ENCODE measurements at places on chromosomes 7 and 10.

GRCh38 chr7:1659696-1660095 lies 10.4 kb upstream of the ELFN1 start:
- DNase-seq: no peak

- no peak for DNase-seq
Measured at GRCh38 chr10:132427939-132428367, 31.0 kb downstream of the PWWP2B start.

- no peak for DNase-seq
Measured at GRCh38 chr10:51926337-51926736, 226.9 kb upstream of the CSTF2T start.

GRCh38 chr7:81260152-81260551 lies 341.3 kb upstream of the SEMA3C start:
- no peak for DNase-seq

DNA sequence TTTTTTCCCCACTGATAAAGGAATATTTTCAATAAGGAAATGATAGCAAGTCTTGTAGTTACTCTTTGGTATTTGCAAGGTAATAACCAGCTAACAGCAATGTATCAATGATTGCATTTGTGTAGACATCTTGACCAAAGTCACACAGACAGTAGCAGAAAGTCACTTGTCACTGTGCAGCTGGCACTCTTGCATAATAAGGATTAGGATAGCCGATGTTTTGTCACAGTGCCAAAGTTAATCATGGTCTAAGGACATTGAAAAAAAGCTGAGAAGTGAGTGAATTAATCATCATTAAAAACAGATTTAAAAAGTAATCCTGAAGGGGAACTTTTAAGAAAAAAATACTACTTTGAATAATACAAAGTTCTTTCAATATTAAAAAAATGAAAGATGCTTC lies 834.3 kb upstream of the C7orf33 start:
- DNase-seq: no peak

DNA sequence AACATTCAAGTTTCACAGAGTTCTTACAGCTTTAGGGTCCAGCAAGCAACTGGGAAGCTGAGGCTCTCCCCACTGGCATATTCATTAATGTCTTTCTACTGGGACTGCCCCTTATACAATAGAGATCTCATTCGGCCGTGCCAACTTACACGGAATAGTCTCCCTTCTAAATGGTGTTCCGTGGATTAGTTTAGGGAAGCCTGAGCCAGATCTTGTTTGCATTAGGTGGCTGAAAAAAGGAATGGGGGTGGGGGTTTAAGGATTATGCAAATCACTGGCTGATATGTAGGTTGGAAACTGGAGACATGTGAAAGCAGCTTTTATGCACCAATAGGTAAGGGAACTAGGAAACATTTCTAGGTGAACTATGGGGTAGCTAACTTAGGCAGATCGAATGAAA lies 218.3 kb downstream of the TRIL start:
- DNase-seq: no peak

DNA sequence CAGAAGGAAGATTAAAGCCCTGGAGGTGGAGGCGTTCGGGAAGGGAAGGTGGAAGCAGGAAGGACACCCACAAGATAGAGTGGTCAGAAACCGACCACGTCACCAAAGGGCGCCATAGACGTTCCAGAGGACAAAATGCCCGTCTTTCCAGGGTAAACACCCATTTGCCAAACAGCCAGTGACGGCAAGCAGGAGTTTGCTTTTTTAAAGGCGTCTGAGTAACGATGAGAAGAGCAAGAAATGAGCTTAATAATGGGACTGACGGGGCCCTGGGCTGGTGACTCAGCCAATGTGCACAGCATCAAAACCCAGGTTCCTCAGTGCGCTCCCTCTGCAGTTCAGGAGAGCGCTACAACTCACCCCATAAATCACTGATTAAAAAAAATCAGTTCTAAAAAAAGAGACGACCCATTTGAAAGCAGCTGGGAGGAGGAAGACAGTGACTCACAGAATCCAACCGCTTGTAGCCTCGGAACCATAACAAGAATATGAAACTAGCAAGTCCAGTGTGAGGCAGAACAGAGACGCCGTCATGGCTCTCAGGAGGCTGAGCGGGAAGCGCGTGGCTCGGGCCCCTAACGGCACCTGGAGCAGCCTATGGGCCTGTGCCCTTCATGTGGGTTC lies 5.9 kb downstream of the DIP2C start:
- DNase-seq: peak; percentile 88

GRCh38 chr7:150332852-150333635 lies 8.4 kb downstream of the RARRES2 start:
- no peak for DNase-seq

GRCh38 chr10:50941629-50942028 lies 56.2 kb upstream of the A1CF start:
- DNase-seq: no peak

DNA sequence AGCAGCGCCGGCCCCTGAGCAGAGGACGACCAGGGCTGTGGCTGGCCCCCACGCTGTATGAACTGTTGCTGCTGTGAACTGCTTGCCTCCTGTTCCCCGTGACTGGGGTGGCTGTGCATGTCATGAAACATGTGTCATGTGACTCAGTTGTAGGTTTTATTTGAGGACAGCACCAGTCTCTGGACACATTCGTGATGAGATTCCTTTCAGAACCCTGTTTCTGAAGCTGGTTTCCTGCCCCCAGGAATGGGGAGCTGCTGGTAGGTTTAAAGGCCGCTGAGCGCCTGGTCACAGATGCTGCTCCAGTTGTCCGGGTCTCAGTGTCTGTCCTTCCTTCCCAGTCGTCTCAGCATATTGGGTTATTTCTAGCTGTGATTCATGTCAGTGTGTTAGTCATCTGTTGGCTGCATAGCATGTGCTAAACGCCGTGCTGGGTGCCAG lies 79.1 kb upstream of the PPIF start:
- no peak for DNase-seq

DNA sequence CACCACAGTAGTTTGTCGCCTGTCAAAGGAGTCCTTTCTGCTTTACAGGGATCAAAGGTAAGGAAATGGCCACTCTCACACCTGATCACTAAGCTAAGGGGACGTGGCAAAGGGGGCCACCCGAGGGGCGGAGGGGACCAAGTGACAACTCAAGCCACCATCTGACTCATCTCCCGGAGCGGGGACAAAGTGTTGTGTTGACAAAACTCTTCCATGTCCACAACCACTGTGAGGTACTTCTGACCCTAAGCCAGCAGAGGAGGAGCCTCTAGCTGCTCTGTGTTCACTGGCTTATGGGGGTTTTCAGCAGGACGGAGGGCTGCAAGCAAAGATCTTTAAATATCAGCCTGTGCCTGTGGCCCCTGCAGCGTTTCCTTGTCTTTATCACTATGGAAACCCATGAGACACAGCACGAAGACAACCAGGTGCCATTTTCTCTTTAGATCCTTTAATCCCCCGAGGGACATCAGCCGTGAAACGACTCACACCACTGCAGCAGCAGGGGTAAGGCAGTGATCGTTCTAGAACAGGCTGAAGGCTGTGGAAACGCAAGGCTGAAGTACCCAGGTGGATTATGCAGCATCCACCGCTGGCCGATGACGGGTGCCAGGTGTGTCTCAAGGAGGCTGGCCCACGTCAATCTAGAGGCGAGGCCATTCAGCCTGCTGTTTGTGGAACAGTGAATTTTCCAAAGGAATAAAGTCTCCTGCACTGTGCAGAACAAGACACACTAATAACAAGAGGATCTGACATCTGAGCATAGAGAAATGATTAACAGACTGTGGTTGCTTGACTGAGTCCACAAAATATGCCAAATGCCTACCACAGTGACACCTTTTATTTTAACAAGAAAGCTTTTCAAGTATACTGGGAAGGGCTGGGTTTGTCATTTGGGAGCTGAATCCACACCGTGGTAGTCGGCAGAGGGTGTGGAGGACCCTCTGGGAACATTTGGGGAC lies 26.6 kb upstream of the DDC start:
- DNase-seq: no peak

- DNase-seq: peak; percentile 71
Measured at GRCh38 chr7:100745184-100745583, 11.8 kb downstream of the ZAN start.

DNA sequence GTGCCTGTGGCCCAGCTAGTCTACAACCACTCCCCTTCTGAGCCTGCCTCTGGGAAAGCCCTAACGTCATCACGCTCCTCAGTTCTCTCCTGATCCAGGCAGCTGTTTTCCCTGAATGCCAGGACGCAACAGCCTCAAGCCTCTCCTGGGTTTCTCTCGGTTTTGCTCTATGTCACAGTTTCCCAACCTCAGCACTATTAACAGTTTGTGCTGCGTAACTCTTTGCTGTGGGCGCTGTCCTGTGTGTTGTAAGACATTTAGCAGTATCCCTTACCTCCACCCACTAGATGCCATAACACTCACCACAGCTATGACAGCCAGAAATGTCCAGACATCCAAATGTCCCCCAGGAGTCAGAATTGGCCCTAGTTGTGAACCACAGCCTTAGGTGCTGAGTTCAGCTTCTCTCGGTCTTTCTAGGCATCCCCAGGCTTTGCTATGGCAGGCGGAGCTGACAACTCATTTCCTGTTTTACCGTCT lies 226.3 kb upstream of the NPVF start:
- DNase-seq: peak; percentile 78

GRCh38 chr10:83545901-83546391 lies 593.4 kb upstream of the GHITM start:
- DNase-seq: no peak

GRCh38 chr7:55381696-55382095 lies 16.6 kb downstream of the LANCL2 start:
- no peak for DNase-seq

DNA sequence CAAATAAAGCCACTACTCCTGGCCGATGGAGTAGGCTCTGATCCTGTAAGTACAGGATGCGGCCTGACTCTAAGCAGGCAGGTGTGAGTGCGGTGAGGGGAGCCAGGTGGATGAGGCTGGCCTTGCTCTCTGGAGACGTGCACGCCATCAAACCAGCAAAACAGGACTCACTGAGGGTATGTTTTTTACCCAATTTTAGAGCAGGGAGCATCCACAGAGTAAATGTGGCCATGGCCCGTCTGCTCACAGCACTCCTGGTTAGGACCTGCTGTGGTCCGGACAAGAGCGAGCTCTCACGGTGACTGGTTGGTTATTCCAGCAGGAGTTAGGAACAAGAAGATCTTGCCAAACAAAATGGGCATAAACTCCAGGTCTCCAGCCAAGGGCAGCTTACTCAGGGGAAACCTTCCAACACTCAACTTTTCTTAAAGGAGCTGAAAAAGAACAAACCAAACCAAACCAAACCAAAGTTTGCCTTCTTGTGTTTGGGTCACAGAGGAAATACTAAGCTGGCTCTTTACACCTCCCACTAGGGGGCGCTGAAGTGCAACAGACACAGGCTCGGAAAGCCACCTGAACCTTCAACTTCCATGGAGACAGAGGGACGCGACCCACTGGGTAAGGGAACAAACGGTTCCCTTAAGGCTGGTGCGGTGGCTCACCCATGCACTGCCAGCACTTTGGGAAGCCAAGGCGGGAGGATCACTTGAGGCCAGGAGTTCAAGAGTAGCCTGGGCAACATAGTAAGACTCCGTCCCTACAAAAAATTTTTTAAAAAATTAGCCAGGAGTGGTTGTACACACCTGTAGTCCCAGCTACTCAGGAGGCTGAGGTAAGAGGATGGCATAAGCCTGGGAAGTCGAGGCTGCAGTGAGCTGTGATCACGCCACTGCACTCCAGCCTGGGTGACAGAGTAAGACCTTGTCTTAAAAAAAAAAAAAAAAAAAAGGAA lies 122.4 kb downstream of the CLEC2L start:
- peak; percentile 78 for DNase-seq

GRCh38 chr10:31129880-31130405 lies 98.3 kb upstream of the ZNF438 start:
- DNase-seq: peak; percentile 80

DNA sequence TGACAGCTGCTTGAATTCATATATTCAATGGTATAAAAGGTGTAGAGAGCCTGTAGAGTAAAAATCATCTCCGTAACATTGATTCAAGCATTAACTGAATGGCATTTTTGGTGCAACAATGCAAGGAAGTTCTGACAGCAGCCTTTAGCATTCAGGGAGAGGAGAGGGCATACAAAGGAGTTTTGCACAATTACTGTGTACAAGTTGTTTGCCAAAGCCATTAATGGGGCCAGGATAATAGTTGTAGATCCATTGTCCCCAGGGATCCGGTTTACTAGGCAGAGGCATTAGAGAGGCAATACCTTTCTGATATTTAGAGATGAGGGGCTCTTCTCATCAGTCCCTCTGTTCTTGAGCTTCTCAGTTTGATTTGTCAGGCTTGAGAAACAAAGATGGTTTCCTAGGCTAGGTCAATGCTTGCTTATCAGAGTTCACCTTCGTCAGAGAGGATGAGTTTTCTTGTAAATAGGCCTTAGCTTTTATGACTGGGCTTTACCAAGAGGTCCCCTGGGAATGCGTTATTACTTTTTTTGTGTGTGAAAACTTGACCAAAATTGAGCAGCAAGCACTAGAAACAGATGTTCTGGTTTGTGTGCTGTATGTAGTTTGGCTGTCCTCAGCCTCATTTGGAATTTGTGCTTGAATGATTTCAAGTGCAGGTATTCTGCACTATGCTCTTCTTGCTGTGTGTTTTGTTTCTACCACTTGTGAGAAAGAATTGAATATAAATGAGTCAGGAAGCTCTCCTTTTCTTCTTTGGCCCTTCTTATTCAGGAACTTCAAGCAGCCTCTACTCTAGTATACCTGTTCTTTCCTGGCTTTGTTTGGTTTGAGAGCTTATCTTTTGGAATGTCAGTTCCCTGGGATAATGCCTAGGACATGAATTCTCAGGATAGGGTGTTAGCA lies 32.0 kb downstream of the SND1 start:
- no peak for DNase-seq

DNA sequence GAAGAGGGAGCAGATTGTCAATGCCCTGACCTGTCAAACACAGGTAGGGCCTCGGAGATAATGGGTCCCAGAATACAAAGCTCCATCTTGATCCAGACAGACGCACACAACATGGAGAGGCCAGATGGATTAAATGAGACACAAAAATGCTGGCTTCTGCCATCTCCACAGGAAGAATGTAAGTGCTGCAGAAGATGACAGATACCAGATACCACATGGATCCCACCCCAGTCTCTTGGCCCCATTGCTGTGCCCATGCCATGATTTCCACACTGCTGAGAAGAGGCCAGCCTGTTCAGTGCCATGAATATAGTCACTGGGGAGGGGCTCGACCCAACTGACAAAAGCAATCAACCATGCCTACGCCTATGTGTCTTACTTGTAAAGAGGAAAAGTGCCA lies 487.9 kb downstream of the PARD3 start:
- DNase-seq: no peak

DNA sequence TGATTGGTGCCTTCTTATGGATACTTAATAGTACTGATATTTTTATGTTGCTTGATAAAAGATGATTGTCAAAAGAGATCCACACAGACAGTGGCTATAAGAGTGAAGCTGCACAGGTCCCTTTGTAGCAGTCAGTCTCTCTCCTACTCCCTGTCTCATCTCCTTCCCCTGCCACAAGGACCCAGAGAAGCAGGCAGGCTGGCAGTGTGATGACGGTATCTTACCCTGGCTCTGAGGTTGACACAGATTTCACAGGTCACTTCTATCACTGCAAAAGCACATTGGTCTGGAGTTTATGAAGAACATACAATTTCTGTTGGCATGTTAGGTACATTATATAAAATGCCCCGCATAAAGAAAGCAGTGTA lies 64.4 kb upstream of the AHR start:
- DNase-seq: no peak

- DNase-seq: no peak
Measured at GRCh38 chr7:29443552-29443951, 120.1 kb upstream of the PRR15 start.
